Muscle of arm (tissue), 14 donors: ENCODE measurements at places on chromosomes 2 and 18. TPM values are rescaled to one million over a fixed set of nuclear protein-coding genes. Genes with fewer than 3 reads are reported as not detected.

DNA sequence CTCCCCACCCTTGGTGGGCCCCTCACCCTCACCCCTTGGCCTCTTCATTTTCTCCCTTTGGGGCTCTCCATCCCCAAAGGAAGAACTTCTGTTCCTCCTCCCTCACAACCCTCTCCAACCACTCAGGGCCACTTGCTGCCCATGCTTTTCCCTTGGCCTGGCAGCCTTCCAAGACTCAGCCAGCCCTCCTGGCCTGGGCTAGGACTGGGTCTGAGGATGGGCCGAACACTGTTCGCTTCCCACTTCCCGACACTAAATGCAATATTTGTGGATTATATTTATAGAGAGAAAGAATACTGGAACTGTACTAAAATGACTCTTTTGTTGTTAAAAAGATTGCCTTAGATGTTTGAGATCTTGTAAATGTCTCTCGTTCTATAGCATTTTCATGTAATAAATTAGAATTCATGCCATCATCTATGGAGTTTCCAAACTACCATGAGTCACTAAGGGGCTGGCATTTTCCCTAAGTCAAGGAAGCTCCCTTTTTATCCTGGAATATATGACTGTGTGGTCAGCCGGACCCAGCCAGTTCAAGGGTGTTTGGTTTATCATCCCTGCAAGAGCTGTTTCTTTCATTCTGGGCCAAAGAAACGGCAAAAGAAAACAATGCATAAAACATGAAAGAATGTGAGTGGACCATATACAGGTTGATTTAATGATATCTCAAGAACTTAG lies 3.8 kb downstream of the CXCR2 start:
- DNase-seq, result no peak

- no peak for DNase-seq
Observed at GRCh38 chr2:124884315-124884714, 859.2 kb downstream of the CNTNAP5 start.

DNA sequence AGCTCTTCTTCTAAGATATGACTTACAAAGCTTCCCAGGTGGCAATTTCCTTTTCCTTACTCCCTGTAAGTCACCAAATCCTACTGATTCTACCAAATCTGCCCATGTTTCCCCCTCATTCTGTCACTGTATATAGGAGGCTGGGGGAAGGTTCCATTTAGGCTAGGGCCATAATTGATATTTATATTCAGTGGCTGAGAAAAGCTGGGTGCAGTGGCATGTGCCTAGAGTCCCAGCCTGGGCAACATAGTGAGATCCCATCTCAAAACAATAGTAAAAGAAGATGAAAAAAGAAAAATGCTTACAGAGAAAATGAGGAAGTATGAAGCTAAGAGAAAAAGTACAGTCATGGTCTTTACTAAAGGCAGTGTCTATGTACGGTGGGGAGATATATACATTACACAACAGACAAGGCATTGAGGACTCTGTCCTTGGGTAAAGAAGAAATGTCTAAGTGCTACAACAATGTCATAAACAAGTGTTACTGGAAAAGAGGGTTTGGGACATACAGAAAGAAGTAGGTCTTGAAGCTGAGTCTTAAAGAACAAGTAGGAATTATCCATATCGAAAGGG lies 4.8 kb downstream of the CWC22 start:
- DNase-seq, result no peak

DNA sequence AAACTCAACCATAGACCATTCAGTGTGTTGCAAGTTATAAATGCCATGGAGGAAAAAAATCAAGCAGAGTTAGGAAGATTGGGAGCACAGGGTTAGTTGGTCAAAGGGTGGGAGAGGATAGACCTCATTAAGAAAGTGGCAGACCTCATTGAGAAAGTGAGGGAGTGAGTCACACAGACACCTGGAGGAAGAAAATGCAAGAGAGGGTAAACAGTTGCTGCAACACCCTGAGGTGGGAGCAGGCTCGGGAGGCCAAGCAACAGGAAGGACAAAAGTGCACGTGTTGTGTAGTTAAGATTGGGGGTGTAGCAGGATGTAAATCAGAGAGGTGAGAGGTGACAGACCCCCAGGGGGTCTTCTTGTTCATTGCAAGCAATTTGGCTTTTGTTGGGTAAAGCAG lies 6.4 kb downstream of the IL1RL1 start:
- DNase-seq, result no peak

- no peak for DNase-seq
Observed at GRCh38 chr18:3217948-3218647, 1.7 kb downstream of the MYOM1 start.

- no peak for DNase-seq
Observed at GRCh38 chr2:40463112-40463511, 11.2 kb upstream of the SLC8A1 start.

GRCh38 chr2:157898591-157898996 lies 22.5 kb upstream of the ACVR1 start:
- DNase-seq, result no peak

The AMER3 gene
- polyA plus RNA-seq, result not detected

The IGFBP5 gene
- polyA plus RNA-seq, result 380 TPM

The VWA3B gene
- 1.3 TPM for polyA plus RNA-seq

The SNORC gene
- not detected for polyA plus RNA-seq

The FAM110C gene
- polyA plus RNA-seq, result 0.91 TPM

The MOCOS gene
- 0.15 TPM for polyA plus RNA-seq

The VSNL1 gene
- polyA plus RNA-seq, result not detected
